ENCODE measurements at places on chromosomes 11 and 22.

GRCh38 chr11:17766590-17766989 lies 32.0 kb downstream of the KCNC1 start:
- peak; percentile 37 for DNase-seq

DNA sequence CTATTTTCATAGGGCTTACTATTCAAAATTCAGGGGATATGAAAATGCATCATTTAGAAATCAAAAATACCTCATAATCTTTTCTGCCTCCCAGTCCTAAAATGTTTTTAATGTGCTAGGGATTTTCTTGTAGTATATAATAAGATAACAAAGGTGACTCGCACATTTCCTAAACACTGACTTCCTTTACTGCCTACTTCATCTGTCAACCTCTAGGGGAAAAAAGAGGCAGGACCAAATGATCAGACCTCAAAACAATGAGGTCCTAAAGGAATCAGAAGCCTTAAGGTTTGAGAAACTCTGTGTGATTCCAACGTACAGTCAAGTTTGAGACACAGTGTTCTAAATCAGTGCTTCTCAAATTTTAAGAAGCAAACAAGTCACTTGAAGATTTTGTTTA lies 56.1 kb upstream of the POU2AF2 start:
- DNase-seq, result no peak

- DNase-seq, result no peak
These were observed 29.1 kb upstream of the SYT9 start for GRCh38 chr11:7222619-7223018.

- no peak for DNase-seq
These were observed 41.8 kb downstream of the OSBPL5 start for GRCh38 chr11:3123305-3123704.

- no peak for DNase-seq
These were observed 2.0 kb upstream of the KDELR3 start for GRCh38 chr22:38465673-38466490.

DNA sequence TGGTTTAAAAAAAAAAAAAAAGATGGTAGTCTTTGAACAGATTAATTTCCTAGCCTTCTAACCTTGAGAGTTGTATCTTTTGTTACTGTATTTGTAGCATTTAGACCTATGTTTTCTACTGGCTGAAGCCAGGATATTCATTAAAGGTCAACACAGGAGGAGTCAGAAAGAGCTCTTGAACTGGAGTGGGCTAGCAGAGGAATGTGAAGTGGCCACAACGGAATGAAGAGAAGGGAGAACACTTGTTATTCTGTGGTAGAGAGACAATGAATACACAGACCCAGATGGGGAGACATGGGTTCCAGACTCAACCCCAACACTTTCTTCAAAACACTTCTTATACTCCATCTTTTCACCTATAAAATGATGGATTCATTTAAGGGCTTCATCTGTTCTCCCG lies 88.1 kb downstream of the RELT start:
- DNase-seq, result no peak

- DNase-seq, result no peak
These were observed 602 bp upstream of the INPP5J start for GRCh38 chr22:31122196-31122531.

GRCh38 chr22:35539910-35540594 lies 579 bp upstream of the RASD2 start:
- peak; percentile 92 for DNase-seq

GRCh38 chr11:68843703-68844312 lies 2.1 kb upstream of the CPT1A start:
- peak; percentile 84 for DNase-seq

- no peak for DNase-seq
These were observed 6.9 kb upstream of the RBM4B start for GRCh38 chr11:66684635-66685034.

DNA sequence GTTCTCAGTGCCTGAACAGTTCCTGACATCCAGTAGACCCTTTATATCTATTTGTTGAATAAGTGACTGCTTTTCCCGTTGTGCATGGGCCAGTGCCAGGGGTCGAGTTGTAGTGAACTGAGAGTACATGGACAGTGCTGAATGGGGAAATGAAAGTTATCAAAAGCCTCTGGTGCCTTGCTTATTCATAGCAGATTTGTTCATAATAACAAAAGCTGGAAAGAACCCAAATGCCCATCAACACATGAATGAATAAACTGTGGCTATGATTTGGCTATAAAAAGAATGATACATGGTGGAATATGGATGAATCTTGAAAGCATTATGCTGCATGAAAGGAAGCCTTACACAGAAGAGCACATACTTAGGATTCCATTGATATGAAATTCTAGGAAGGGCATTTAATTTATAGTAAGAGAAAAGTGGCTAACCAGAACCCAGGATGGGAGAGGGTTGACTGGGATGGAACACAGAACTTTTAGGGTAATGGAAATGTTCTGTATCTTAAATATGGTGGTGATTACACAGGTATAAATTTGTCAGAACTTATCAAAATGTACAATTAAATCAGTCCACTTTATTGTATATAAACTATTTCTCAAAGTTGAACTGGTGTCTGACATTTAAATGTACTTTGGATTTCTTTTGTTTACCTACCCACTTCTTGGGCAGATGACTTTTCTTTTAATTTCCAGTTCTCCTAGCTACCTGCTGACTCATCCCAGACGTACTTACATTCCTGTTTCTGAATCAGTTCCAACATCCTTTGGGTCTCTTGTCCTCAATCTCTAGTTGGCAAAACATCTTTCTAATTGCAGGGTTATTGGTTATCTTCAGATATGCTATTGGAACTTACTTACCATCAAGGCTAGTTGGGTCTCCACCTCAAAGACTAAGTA lies 42.8 kb downstream of the PACS1 start:
- no peak for DNase-seq

DNA sequence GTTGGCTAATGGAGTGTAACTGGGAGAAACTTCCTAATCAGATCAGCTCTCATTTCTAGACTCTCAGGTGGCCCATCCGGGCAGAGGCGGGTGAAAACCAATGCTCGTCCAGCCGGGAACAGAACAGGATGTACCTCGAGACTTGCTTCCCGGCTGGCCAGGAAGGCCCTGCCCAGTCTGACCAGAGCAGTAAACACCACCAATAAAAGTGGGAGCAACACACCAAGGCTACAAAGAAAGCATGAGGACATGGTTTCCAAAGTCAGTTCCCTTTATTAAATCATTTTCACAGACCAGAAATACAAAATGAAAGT lies 940 bp upstream of the TNKS1BP1 start:
- DNase-seq, result no peak

- DNase-seq, result no peak
These were observed 9.2 kb upstream of the TPCN2 start for GRCh38 chr11:69039501-69039900.

GRCh38 chr22:50600538-50600937 lies at the start of gene MAPK8IP2:
Gene MAPK8IP2, plus strand, starts transcription at chr22:50600793. Its CDS starts 26 bp downstream, at chr22:50600819.
- peak; percentile 75 for DNase-seq

DNA sequence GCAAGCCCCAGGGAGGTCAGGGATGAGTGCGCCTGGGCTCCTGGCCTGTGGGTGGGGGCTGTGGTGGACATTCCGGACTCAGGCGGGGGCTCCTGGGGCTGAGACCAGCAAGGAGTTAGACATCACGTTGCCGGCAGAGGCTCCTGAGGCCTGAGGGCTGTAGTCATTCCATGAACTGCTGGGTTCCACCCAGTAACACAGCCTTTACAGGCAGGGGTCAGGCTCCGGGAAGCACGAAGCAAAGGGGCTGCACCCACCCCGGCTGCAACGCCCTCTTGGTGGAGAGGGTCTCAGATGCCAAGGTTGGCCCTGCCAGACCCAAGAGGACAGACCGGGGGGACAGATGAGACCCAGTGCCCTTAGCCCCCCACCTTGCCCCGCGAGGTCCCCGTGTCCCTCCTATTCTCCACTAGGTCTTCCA lies 9.0 kb downstream of the TNNT3 start:
- DNase-seq, result peak; percentile 8
